ENCODE measurements at places on chromosomes 6 and 20.

DNA sequence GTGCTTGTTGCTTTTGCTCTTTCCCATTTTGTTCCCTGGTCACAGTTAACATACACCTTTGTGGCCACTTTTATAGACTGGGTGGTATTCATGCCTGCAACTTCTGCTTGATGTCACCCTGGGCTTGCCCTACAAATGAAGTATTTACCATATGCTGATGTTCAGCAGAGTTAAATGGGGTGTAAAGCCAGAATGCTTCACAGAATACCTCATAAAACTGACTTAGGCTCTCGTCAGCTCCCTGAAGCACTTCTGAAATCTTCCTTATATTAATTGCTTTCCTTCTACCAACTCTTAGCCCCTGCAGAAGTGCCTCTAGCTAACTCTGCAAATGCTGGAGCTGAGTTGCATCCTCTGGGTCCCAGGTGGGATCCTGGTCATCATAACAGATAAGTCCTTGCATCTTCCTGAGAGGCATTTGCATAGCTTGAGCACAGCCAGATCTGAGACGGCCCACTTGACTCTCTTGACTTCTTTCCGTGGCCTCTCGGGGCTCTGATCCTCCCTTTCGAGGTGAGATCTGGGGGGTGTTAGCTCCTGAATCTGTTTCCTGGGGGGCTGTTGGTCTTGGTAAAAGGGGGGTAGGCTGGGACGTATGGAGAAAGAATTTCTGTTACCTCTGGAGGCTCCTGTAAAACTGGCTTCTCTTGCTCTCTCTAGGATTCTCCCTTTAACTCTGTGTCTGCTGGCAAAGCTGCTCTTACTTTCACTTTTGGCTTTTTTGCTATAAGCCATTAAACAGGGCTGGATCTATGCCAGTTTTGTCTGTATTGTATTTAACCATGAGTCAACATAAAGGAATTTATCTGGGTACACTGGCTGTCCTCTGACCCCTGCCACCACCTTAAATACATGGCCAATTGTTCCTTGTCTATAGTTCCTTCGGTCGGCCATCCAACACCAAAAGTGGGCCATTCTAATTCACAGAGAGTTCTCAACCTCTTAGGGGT, 223.0 kb upstream of the SYNCRIP start:
- no peak for DNase-seq

DNA sequence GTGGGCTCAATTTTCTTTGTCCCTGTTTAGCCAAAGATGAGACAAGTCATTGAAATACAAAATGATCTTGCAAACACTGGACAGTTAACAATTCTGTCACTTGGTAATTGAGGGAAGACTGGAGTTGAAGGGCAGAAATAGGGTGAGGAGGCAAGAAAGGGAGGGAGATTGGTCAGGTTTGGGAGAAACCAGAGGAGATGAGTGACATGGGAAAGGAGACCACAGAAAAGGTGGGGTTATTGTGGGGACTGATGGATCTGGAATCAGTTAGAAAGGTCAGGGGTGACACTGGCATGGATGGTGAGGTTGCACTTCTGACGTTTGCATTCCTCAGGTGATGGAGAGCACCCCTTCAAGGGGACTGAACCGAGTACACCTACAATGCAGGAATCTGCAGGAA, 693 bp downstream of the GTF2H4 start:
- DNase-seq, result no peak

- no peak for DNase-seq
Measured at GRCh38 chr6:6682225-6682624, 93.7 kb downstream of the LY86 start.

GRCh38 chr6:151341476-151342195, 49.7 kb downstream of the ZBTB2 start:
- DNase-seq, result no peak

GRCh38 chr6:134065706-134066105, 13.3 kb upstream of the SLC2A12 start:
- DNase-seq, result no peak

- no peak for DNase-seq
Measured at GRCh38 chr6:88048578-88048977, 937 bp downstream of the SPACA1 start.

DNA sequence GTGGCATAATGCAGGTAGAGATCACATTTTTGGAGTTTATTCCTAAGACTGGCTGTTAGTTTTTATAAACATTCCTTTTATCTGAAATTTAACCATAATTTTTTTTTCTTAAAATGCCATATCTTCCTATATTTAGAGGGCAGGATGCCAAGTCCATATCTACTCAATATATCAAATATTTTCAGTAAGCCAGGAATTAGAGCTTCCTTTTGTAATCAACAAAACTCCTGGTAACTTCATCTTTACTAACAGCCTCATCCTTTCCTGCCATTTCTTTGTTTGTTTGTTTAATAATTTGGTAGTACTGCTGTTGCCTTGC, 136.3 kb downstream of the OLIG3 start:
- no peak for DNase-seq

- DNase-seq, result no peak
Measured at GRCh38 chr6:165718491-165718891, 55.5 kb upstream of the PDE10A start.
